ENCODE measurements at places on chromosomes 1 and 21.

- DNase-seq, result no peak
Observed at GRCh38 chr1:201597551-201598230, 58.8 kb downstream of the NAV1 start.

DNA sequence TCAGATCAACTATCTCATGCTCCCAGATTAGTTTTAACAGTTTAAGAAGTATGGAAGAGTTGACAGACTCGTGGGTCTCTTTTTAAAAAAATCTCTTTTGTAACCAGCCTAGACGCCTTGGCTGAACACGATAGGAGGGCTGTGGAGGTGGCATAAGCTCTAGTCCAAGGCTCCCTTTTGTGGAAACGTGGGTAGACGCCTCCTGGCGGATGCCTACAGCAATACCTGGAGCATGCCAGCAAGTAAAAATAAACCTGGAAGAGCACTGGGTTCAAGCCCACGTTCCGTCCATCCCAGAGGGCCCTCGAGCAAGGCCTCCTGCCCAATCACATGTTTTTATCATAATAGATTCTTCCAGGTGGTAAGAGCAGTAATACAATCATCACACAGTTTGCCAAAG lies 87.9 kb downstream of the RGS7 start:
- DNase-seq, result no peak

GRCh38 chr1:179080866-179081686 lies 794 bp upstream of the TOR3A start:
- DNase-seq, result peak; percentile 23

GRCh38 chr1:211713231-211713630 lies 37.8 kb upstream of the NEK2 start:
- no peak for DNase-seq

DNA sequence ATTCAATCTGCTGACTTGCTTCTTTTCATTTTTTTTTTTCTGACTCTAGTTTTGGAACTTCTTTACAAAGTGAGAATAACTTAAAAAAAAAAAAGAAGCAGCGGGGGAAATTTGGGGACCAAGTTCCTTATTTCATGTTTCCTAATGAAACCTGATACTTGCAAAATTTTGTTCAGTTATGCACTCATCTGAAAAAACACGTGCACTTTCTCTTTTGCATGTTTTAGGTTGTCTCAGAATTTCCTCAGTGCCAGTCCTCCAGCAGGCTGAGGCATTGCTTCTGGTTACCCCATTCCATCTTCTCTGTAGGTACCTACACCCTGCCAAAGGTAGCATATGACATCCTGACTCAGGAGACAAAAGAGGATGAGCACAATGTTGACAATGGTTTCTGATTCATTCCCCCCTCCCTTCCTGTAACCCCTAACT lies 299.7 kb downstream of the GRIK1 start:
- DNase-seq, result no peak

- DNase-seq, result no peak
Observed at GRCh38 chr1:18963968-18964367, 7.5 kb upstream of the IFFO2 start.

DNA sequence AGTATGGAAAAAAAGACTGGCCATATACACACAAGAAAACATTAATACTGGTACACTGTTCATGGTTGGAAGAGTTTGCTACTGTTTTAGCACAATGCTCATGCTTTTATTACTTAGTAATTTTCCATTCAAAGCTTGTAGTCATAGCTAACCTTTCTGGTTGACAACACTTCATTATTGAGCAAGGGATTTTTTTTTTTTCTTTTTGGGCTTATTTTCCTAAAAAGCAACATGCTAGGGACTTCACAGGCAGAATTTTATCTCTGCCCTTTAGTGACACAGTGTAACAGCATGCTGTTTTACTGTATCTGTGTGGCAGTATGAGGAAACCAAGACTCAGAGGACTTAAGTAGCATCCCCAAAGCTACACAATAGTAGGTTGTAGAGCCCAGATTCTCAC lies 58.5 kb downstream of the FGGY start:
- no peak for DNase-seq
